ENCODE measurements at places on chromosomes 4 and X.

- peak; percentile 10 for DNase-seq
These were observed 220.7 kb downstream of the HS6ST2 start for GRCh38 chrX:132737743-132738142.

- no peak for DNase-seq
These were observed 17.3 kb upstream of the GUCY1B1 start for GRCh38 chr4:155741546-155741945.

DNA sequence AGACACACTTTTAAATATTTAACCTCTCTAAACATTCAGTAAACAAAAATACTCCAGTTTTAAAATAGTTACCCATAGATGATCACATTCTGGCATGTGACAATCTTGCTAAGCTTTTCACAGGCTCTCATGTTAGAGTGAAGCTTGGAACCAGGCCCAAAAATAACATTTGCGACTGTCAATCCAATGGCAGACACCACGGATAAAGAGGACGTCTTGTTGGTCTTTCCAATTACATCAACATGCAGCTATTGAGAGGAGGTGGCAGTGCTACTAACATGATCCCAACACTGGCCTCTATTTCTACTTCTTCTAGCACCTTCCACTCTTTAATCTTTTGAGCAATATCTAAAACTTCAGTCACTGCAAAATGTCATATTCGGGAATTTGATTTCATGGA is 970.8 kb upstream of the TENM3 start:
- no peak for DNase-seq

DNA sequence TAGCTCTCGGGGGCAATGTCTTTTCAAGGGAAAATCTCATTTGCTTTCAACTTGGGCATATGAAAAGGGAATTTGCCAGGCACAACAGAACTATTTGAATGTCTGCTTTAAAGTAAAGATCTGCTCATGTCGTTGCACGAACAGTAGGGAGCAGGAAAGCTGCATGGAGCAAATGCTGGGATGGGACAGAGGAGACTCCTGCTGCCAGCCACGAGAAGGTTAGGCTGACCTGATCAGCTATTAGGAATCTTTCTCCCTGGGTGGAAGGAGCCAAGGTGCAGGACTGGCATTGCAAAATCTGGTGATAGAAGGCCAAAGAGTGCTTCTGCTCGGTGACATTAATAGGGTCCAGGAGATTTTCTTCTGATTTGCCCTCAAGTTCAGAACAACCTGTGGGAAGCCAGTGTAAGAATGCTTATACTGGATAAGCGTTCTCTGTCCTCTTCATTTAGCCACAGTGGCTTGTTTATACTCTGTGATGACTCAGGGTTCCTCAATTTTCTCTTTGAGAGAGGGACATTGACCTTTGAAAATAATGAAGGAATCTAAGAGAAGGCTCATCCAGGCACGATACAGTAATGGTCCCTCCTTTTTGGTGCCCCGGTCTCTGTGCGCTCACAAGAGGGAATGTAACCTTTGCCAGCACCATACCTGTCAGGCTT is 22.9 kb downstream of the FHL1 start:
- peak; percentile 49 for DNase-seq

DNA sequence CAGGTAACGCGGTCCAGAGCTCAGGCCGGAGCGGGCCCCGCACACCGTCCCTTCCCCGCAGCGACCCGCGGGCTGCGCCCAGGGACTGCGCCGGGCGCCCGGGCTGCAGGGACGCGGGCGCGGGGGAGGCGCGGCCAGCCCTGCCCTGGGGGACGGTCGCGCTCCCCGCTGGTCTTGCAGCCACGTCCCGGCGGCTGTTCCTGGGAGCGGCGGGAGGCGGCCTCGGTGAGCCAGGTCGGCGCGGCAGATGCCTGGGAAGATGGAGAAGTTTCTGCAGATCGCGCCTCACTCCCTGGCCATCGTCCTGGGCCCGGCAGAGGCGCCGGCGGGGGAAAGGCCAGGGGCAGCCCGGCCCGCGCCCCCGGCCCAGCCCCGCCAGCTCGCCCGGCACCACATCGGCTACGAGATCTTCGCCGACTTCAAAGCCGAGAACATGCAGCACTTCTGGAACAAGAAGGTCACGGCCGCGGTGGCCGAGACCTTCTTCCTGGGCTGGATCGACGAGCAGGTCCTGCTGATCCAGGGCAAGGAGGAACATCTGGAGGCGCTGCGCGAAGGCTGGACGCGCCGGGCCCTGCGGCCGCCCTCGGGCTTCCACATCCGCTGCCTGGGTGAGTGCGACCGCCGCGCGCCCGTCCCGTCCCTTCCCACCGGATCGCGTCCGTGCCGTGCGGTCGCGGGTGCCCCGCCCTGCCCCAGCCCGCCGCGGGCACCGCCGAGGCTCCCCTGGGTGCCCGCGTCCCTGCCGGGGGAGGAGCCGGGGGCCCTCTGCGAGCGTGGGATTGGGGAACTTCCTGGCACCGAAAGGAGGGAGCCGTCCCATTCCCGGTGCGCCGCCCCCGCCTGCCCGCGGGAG is 107.4 kb upstream of the STOX2 start:
- peak; percentile 70 for DNase-seq

- DNase-seq, result no peak
These were observed 18.0 kb downstream of the DCK start for GRCh38 chr4:71011451-71011850.

GRCh38 chrX:44874420-44875184 is 1.6 kb downstream of the KDM6A start:
- DNase-seq, result peak; percentile 45

DNA sequence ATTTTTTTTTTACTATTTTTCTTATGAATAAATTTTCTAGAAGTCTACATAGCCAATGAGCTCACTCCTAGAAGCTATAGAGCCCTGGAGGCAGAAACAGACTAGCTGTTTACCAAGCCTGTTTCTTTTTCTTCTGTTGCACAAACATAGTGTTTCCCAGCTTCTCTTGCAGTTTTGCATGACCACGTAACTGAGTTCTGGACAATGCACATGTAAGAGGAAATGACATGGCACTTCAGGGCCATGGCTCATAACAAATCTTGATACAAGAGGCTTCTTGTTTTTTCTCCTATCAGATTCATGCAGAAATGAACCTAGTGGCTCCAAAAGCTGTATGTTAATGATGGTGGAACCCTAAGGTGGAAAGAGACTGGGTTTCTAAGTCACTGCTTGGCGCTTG is 127.4 kb downstream of the ZNF330 start:
- no peak for DNase-seq

GRCh38 chrX:2398064-2398656 is 102.6 kb downstream of the DHRSX start:
- peak; percentile 67 for DNase-seq

GRCh38 chrX:47297874-47298273 is 65.1 kb downstream of the USP11 start:
- DNase-seq, result peak; percentile 45

DNA sequence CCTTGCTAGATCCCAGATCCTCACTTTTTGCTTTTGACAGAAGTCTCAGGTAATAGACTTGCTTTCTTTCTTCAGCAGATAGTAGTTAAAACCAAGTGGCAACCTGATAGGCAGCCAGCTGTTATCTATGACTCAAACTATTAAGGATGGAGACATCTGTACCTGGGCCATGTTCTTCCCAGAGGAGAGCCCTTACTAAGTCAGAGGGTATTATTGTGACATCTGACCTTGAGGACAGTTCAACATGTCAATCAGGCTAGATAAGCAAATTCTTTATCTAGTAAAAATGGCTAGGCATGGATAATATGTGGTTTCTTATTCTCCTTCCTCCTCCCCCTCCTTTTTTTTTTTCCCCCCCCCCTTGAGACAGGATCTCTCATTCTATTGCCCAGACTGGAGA is 39.2 kb downstream of the TRIM2 start:
- no peak for DNase-seq

DNA sequence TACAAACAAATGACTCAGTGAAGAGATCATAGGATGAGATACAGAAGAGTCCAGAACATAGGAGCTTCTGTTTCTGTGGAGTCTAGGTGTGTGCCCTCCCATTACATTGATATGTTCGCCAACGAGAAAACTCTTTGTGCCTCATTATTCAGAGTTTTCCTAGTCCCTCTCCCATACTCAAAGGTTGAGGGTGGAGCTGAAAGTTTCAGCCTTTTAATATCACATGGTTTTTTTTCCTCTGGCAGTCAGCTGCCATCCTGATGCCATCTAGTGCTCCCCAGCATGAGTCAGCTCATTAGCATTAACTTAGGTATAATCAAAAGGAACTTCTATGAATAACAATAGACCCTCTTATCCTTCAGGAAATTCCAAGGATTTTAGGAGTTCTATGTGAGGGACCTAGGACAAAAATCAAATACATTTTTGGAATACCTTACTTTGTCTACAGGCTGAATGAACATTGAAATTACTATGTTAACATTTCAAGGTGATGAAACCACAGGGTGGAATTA is 559.6 kb upstream of the AMOT start:
- DNase-seq, result peak; percentile 70

- DNase-seq, result no peak
These were observed 88.4 kb downstream of the PPP3CA start for GRCh38 chr4:101258883-101259282.

DNA sequence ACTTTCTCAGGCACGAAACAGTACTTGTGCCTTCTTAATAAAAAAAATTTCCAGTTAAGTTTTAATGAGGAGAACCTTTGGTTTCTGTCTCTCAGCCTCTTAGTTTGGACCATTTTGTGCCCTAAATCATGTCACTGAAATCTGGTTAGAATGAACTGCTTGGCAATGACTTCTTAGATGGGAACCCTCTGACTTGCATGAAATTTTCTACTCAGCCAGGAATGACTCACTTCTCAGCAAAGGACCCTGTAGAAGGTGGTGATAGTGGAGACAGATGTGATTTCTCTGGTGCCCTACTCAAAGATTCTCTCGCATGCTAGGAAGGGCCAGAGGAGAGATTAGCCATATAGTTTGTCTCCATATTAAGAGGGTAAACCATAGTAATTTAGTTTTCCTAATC is 50.5 kb downstream of the RASL11B start:
- DNase-seq, result no peak

DNA sequence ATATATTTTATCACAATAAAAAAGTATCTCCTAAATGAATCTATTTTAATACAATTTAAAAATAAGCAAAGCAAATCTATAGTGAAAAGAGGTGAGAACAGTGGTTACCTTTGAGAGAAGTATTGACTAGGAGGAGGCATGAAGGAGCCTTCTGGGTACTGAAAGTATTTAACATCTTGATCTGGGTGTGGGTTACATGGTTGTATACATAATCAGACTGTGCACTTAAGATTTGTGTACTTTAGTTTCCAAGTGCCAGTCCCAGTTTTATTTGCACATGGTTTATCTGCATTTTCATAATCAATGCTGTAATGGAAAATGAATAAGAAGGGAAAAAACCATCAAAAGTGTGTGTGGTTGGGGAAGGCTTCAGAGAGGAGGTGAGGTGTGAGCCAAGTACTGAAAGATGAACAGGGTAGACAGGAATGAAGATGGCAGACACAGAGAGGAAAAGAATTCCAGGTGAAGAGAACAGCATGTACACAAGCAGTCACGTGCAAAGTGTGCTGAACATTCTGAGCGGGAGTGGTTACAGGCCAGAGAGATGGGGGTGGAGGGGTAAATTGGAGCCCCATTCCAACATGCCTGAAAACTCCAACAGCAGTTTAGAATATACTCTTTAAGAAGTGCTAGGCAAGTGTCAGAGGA is 14.6 kb downstream of the MAP7D2 start:
- DNase-seq, result no peak

DNA sequence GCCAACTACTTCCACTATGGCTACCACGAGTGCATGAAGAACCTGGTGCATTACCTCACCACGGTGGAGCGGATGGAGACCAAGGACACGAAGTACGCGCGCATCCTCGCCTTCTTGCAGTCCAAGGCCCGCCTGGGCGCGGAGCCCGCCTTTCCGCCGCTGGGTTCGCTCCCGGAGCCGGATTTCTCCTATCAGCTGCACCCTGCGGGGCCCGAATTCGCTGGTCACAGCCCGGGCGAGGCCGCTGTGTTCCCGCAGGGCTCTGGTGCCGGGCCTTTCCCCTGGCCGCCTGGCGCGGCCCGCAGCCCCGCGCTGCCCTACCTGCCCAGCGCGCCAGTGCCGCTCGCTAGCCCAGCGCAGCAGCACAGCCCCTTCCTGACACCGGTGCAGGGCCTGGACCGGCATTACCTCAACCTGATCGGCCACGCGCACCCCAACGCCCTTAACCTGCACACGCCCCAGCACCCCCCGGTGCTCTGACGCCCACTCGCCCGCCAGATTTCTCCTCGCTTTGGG is 2.1 kb downstream of the HELT start:
- no peak for DNase-seq

DNA sequence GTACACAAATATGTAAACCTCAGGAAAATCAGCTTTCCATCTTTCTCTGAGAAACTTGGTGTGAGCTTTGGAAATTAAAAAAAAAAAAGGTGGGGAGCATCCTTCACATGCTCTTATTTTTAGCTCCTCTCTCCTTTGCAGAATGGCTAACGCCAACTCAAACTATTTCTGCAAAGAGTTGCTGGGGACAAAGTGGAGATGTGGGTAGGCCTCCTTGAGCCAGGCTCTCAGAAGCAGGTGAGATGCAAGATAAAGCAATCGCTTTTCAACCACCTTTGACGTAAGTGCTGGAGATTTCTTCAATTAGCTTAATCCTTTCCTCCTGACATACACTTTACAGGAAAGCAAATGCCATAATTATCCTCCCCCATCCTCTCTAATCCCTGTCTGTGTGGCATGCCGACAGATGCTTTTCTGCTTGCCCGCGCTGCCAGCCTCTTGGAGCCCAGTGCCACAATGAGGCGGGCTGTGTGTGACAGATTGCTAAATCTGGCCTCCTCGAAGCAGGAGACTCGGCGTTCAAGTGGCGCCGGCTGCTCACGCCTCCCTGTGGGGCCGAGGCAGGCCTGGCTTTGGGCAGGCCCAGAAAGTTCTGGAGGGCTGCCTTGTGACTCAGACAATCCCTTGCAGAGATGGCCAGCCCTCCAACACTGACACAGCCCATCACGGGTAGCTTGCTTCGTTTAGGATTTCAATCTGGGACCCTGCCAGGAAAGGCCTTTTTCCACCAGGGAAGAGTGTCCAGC is 64.9 kb upstream of the SOD3 start:
- no peak for DNase-seq

GRCh38 chr4:121358473-121358872 is 22.3 kb downstream of the QRFPR start:
- DNase-seq, result peak; percentile 27

GRCh38 chr4:141786946-141787345 is 150.6 kb downstream of the IL15 start:
- no peak for DNase-seq

DNA sequence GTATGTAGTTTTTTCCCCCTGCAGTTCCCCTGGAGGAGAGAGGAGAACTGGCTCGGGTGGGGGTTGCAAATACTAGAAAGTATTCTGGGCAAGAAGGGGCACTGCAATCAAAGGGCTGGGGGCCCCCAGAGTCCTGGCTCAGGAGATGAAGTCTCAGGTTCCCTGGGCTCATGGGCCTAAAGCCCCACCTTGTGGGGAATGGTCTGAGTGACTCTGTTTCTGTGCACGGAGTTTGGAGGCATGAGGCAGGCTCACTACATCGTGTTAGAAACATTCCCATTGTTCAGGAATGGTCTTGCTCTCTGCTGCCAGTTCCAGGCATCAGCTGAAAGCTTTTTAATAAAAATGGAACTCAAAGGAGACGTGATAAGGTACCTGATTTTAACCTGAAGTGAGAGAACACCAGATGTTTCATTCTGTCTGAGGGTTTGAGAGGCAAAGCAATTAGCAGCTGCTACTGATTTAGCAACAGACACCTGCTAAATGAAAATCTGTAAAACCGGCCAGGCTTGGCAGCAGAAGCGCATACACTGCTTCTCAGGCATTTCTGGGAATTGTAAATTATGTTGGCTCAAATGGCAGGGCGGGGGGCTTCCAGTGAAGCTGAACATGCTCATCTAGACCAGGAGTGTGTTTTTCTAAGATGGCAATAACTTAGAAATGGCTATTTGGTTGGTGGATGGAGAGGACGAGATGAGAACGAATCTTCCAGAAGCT is 122.7 kb downstream of the TMEM164 start:
- DNase-seq, result no peak

- peak; percentile 19 for DNase-seq
These were observed 36.3 kb upstream of the TBC1D14 start for GRCh38 chr4:6873291-6873690.
